Right cardiac atrium (tissue), 5 donors: ENCODE measurements at places on chromosomes 1 and 21. TPM values are rescaled to one million over a fixed set of nuclear protein-coding genes. Genes with fewer than 3 reads are reported as not detected.

The CBS gene
- total RNA-seq: 10.5 TPM

The SETDB1 gene
- total RNA-seq: 23.8 TPM

The PALMD gene
- total RNA-seq: 78.9 TPM

The RIIAD1 gene
- total RNA-seq: 7.7 TPM

The FCRL4 gene
- total RNA-seq: not detected

The FGR gene
- total RNA-seq: 5.4 TPM

The GLIS1 gene
- 0.37 TPM for total RNA-seq

The RHD gene
- 0.18 TPM for total RNA-seq

The GJA8 gene
- total RNA-seq: not detected

The RWDD3 gene
- total RNA-seq: 17.7 TPM

The JUN gene
- 49.5 TPM for total RNA-seq

The SH2D1B gene
- 0.11 TPM for total RNA-seq

The PKNOX1 gene
- total RNA-seq: 4.5 TPM

The PROK1 gene
- not detected for total RNA-seq

The THEM5 gene
- total RNA-seq: not detected

The FCRL2 gene
- not detected for total RNA-seq

The PLA2G2F gene
- not detected for total RNA-seq

The TSPAN1 gene
- total RNA-seq: 1.3 TPM

The FCRL6 gene
- total RNA-seq: 0.50 TPM

The S100A7 gene
- not detected for total RNA-seq

The CFH gene
- 337 TPM for total RNA-seq

The SUSD4 gene
- 81.7 TPM for total RNA-seq

The MAN1C1 gene
- total RNA-seq: 15.7 TPM

The PLA2G2A gene
- total RNA-seq: 750 TPM

The CCDC190 gene
- total RNA-seq: 0.26 TPM

The LRRC71 gene
- 0.31 TPM for total RNA-seq

The POGK gene
- 19.6 TPM for total RNA-seq

The APCS gene
- not detected for total RNA-seq
